ENCODE measurements at places on chromosomes 16 and 17. TPM values are rescaled to one million over a fixed set of nuclear protein-coding genes. Genes with fewer than 3 reads are reported as not detected.

IL34 gene
- total RNA-seq = not detected

CFAP97D1 gene
- not detected for total RNA-seq

HBZ gene
- not detected for total RNA-seq

CDK5R1 gene
- 12.4 TPM for total RNA-seq

CCL1 gene
- total RNA-seq = 0.67 TPM

GRCh38 chr17:3735515-3735914 is 11.8 kb downstream of the HASPIN start:
- no peaks in the 10 kb centered on the region for H3K27me3 ChIP-seq
- H3K27ac ChIP-seq = no peak overlapping the region
- no peak for DNase-seq
- H3K4me3 ChIP-seq = no peak overlapping the region
- no peaks in the 10 kb centered on the region for H3K36me3 ChIP-seq
- H3K4me1 ChIP-seq = peaks cover 28% of the 10 kb centered on the region

DNA sequence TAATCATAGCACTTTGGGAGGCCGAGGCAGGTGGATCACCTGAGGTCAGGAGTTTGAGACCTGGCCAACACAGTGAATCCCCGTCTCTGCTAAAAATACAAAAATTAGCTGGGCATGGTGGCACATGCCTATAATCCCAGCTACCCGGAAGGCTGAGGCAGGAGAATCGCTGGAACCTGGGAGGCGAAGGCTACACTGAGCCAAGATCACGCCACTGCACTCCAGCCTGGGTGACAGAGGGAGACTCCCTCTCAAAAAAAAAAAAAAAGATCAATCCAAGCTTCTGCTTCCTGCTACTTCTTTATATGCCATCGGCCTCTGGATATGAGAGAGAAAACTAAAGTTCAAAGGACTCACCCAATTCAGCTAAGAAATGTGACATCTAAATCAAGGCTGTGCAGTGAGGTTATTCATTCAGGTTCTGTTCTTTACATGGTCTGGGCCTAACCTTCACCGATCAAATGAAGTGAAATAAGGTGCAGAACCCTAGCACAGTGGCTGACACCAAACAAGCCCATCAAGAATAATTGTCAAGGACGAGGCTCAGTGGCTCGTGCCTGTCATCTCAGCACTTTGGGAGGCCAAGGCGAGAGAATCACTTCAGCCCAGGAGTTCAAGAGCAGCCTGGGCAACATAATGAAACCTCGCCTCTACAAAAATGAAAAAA is 25.6 kb downstream of the ZP2 start:
- peaks cover 22% of the 10 kb centered on the region for H3K4me1 ChIP-seq
- H3K27ac ChIP-seq = no peak overlapping the region
- peaks cover 2% of the 10 kb centered on the region for H3K27me3 ChIP-seq
- H3K36me3 ChIP-seq = peaks cover 22% of the 10 kb centered on the region
- DNase-seq = no peak

DNA sequence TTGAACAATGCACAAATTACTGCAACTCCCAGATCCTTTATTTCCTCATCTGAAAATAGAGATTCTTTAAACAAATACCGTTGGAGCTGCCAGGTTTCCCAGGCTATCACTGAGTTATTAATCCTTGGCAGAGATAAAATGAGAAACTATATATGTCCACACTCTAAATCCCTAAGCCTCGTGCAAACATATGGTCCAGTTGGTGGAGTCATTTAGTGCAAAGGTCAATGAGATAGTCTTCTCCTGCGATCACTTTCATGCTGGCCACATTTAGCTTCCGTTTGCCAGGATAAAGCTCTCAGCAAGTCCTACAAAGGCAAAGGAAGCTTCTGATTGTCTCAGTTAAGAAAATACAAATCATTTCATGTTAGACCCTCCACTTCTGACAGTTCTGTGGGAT is 11.0 kb downstream of the GRIN2A start:
- H3K27me3 ChIP-seq = no peaks in the 10 kb centered on the region
- no peaks in the 10 kb centered on the region for H3K4me1 ChIP-seq
- H3K4me3 ChIP-seq = no peak overlapping the region
- no peak for DNase-seq

- H3K36me3 ChIP-seq = peaks cover 21% of the 10 kb centered on the region
- DNase-seq = no peak
- no peaks in the 10 kb centered on the region for H3K27me3 ChIP-seq
- H3K4me3 ChIP-seq = no peak overlapping the region
- H3K4me1 ChIP-seq = no peaks in the 10 kb centered on the region
Observed at GRCh38 chr17:38322897-38323296, 20.9 kb downstream of the GPR179 start.

DNA sequence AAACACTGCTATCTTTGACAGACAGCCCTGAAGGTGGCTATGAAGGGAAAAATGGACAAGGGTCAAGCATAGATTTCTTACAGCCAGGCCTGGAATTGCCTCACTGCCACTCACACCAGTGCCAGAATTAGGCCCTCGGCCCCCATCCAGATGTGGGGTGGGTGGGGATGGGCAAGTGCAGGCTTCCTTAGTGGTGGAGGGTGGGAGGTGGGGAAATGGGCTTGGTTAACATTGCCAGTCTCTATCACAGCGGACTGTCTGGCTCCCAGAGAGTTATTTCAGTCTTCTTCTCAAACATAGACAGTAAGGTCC is 24.9 kb downstream of the B9D1 start:
- peaks cover 11% of the 10 kb centered on the region for H3K27me3 ChIP-seq
- H3K4me3 ChIP-seq = no peak overlapping the region
- no peaks in the 10 kb centered on the region for H3K36me3 ChIP-seq
- peaks cover 2% of the 10 kb centered on the region for H3K4me1 ChIP-seq
- no peak for DNase-seq

- no peaks in the 10 kb centered on the region for H3K4me1 ChIP-seq
- H3K27ac ChIP-seq = no peak overlapping the region
- DNase-seq = no peak
- H3K4me3 ChIP-seq = no peak overlapping the region
Observed at GRCh38 chr16:10688291-10688690, 6.4 kb downstream of the TEKT5 start.

GRCh38 chr16:67210069-67210937 is 11.4 kb downstream of the ELMO3 start:
- H3K27me3 ChIP-seq = no peaks in the 10 kb centered on the region
- no peaks in the 10 kb centered on the region for H3K4me1 ChIP-seq
- no peak overlapping the region for H3K4me3 ChIP-seq
- DNase-seq = no peak

GRCh38 chr16:8867216-8867931 is 1.4 kb downstream of the CARHSP1 start:
- peak overlapping the region; percentile 91 for H3K4me3 ChIP-seq
- DNase-seq = peak; percentile 23
- H3K36me3 ChIP-seq = peaks cover 6% of the 10 kb centered on the region
- H3K27ac ChIP-seq = peak overlapping the region; percentile 78
- H3K27me3 ChIP-seq = no peaks in the 10 kb centered on the region

DNA sequence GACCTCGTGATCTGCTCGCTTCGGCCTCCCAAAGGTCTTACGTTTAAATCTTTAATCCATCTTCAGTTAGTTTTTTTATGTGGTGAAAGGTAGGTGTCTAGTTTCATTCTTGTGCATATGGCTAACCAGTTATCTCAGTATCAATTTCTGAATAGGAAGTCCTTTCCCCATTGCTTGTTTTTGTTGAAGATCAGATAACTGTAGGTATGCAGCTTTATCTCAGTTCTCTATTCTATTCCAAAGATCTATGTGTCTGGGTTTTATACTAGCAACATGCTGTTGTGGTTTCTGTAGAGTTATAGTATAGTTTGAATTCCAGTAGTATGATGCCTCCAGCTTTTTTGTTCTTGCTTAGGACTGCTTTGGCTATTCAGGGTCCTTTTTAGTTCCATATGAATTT is 65.2 kb downstream of the TNFRSF13B start:
- H3K27me3 ChIP-seq = peaks cover 35% of the 10 kb centered on the region
- no peak for DNase-seq
- no peaks in the 10 kb centered on the region for H3K36me3 ChIP-seq
